CD4-positive, alpha-beta T cell treated with Interleukin-21 for 1 hour (primary cell): ENCODE measurements at places on chromosomes 7 and 10.

- no peak for DNase-seq
These were observed 10.5 kb downstream of the DDC start for GRCh38 chr7:50554431-50555322.

DNA sequence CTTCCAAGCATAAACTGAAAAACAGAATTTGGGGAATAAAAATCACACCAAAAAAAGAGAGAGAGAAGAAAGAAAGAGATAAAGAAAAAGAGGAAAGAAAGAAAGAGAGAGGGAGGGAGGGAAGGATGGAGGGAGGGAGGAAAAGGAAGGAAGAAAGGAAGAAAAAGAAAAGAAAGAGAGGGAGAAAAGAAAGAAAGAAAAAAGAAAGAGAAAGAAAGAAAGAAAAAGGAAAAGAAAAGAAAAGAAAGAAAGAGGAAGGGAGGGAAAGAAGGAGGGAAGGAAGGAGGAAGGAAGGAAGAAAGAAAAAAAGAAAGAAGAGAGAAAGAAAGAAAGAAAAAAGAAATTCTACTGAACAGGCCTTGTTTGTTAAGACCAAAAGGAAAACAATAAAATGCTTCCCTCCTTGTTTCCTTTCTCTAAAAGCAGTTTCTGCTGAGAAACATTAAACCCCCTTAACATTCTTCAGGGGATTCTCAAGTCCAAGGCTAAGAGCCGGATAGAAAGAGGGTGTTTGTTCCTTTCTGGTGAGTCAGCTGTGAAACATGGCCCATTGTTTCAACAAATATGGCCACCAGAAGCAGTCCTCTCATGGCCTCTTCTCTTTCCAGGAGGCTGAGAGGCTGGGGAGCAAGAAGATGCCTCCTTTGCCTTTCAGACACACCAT lies 46.9 kb upstream of the GPAM start:
- DNase-seq: no peak

DNA sequence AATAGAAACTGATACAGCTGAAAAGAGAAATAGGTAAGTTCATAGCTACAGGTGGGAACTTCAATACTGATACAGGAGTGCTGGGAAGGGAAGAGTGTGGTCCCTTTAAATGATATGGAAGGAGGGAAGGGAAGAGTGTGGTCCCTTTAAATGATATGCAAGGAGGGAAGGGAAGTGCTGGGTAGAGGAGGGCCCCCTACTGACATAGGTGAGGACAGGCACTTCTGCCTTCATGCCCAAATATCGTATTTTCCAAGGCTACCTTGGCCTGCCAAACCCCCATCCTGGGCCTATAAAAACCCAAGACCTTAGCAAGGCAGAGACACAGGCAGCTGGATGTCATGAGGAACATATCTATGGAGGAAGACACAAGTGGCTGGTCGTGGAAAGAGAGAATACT lies 92.3 kb downstream of the MAGI2 start:
- no peak for DNase-seq

- no peak for DNase-seq
These were observed 34.2 kb downstream of the CYP17A1 start for GRCh38 chr10:102802920-102803534.

DNA sequence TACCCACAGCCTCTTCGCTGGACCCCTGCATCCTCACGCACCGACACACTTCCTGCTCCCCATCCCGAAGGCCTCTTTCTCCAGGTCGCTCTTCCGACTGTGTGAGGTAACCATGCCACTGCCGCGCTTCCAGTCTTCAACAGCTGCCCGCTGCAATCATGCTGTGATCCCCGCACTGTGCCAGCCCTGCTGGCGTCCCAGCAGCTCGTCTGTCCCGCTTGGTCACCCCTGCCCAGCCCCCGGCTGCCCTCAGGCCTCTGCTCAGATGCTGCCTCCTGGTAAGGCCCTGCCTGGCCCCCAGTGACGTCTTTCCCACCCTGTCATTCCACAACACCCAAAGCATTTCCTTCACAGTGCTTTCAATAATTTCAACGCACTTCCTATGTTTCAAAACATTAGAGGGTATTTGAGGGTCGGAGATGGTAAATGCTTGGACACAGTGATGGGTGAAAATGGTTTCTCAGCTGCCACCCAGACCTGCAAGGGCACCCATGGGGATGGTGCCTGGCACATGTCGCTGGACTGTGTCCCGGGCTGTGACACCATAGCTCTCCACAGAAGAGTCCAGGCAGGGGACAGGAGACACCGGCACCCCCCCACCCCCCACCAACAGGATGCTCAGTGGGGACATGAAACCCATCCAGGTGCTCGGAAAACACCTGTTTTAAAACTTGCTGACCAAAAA lies 125.2 kb downstream of the MAD1L1 start:
- DNase-seq: no peak

DNA sequence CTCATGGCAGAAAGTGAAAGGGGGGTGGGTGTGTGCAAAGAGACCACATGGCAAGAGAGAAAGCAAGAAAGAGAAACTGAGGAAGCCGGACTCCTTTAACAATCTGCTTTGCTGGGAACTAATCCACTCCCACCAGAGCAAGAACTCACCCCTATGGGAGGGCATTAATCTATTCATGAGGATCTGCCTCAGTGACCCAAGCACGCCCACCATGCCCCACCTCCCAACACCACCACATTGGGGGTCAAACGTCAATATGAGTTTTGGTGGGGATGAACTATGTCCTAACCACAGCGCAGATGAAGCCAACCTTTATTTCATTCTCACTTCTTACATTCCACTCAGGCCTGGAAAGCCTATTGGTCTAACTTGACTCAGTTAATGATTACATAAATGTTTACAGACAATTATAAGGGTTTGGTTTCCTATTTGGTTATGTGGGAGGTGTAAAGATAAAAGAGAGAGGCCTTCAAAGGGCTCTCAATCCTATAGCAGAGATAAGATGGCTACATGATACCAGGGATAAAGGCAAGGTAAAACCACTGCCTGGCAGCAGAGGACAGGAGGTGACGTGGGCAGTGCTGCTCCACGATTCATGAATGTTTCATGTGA lies 601.8 kb downstream of the PARD3 start:
- no peak for DNase-seq

- DNase-seq: no peak
These were observed 90.0 kb downstream of the SLIT1 start for GRCh38 chr10:97095701-97096260.

DNA sequence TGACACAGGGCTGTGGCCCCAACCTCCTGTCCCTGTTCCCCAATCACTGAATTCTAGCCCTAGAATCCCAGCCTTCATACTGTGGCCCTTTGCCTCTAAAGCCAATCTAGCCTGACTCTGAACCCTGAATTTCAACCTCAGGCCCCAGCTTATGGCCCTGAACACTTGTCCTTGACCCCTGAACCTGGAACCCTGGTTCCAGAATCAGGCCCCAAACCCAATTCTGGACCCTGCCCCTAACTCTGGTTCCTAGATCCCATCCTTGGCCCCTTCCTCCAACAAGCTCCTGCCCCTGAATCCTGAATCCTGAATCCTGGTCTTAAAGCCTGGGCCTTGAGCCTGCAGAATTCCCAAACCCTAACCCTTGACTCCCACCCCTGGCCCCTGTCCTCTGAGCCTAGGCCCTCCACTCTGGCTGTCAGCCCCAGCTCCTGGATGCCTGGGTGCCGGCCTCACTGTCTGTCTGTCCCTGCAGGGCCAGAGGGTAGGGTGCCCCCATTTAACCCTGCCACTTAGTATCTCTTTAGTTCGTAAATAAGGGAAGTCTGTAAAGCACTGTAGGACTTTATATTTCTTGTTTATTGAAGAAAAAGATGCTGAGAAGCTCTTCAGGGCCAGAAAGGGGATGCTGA lies 1.3 kb downstream of the INPP5A start:
- DNase-seq: no peak

- no peak for DNase-seq
These were observed 67.5 kb downstream of the MKI67 start for GRCh38 chr10:128058750-128059134.

DNA sequence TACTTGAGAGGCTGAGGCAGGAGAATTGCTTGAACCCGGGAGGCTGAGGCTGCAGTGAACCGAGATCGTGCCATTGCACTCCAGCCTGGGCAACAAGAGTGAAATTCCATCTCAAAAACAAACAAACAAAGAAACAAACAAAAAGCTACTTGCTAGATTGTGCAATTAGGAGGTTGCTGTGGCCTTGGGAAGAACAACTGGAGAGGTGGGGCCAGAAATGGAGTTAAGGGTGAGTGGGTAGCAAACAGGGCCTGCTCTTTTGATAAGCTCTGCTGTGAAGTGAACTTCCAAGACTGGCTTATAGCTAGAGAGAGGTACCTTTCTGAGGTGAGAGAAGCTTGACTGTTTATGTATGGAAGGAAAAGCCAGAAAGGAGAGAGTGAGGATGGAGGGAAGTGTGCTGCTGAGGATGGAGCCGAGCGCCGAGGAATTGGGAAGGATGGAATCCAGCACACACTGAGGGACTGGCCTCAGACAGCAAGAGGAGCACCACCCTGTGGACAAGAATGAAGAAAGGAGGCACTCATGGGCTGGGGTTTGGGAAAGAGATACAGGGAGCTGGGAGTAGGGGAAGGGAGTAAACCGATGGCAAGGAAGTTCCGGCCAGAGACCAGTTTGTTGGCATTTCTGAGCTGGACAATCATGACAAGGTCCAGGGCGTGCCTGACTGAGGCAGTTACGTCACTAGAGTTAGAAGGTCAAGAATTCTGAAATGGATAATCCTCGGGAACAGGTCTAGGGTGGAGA lies 7.0 kb upstream of the RPEL1 start:
- no peak for DNase-seq

GRCh38 chr10:119441921-119442757 lies 100.4 kb downstream of the RGS10 start:
- DNase-seq: no peak

DNA sequence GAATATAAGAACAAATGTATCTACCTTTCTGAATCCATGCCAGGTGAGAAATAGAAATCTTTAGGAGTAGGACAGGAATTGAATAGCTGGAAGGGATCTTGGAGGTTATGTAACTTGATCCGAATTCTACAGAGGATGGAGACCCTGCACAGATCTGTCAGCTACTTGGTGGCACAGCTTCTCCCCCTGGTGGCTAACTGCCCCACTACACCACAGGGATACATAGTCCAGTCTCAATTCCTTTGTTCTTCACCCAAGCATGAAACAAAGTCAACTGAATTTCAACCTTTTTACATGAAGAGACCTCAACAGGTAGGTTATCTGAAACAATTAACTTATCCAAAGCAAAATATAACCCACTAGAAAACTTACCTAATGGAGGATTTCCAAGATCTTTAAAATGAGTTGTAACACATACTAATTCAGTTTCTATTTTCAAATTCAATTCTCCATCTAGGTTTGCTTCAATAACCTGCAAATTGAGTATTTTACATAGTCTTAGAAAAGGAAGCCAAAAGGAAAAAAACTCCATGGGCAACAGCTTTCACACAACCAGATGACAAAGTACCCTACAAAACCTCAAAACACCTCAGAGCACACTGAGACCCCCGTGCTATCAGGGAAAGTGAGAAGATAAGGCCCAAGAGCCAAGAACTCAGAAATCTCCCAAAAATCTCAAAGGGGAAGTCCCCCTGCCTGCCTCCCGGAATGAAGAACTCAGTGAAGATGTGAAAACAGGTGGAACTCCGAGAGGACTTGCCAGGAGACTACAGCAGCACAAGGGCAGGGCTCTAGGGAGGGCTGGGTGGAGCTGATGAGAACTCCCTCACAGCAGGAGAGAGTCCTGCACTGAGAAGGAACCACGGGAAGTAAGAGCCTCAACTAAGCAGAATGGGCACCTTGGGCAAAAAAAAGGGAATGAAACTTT lies 10.3 kb downstream of the HUS1 start:
- DNase-seq: peak; percentile 55

DNA sequence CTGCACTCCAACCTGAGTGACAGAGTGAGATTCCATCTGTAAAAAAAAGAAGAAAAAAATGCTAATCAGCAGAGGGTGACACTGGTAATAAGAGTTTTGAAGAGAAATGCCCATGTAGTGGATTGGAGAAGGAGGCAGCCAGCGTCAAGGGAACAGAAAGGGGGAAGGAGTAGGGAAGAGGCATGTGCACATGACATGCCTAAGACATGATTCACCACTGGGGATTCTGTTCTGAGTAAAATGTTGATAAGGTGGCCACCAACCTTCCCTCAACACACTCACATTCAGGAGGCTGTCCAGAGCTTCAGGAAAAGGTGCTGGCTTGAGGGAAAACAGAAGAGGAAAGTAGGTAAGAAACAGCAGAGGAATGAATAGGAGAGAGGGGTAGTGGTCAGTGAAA lies 39.9 kb downstream of the AKR1D1 start:
- DNase-seq: no peak

GRCh38 chr10:52740913-52741675 lies 31.5 kb downstream of the MBL2 start:
- DNase-seq: peak; percentile 6

DNA sequence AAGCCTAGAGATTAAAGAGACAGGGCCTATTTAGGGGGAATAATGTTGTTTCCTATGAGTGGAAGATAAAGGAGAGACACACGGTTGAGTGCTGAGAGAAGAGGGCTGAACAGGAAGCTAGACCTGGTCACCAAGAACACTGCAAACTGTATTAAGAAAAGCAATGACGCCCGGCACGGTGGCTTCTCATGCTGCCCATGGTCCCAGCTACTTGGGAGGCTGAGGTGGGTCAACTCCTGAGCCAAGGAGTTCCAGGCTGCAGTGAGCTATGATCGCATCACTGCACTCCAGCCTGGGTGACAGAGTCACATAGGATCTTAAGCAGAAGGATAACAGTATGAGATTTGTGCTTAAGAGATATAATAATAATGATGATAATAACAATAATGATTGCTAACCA lies 19.7 kb upstream of the OTUD1 start:
- no peak for DNase-seq

DNA sequence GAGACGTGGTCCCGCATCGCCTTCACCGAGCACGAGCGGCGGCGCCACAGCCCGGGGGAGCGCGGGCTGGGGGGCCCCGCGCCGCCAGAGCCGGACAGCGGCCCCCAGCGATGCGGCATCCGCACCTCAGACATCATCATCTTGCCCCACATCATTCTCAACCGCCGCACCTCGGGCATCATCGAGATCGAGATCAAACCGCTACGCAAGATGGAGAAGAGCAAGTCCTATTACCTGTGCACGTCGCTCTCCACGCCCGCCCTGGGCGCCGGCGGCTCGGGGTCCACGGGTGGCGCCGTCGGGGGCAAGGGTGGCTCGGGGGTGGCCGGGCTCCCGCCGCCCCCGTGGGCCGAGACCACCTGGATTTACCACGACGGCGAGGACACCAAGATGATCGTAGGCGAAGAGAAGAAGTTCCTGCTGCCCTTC lies 737 bp downstream of the CNNM2 start:
- peak; percentile 8 for DNase-seq
